NCI-H2227 treated with DMSO at 0.1 percent for 48 hours (cell line): ENCODE measurements at places on chromosomes 13 and 19.

- DNase-seq, result no peak
These were observed 22.3 kb upstream of the ZBTB7A start for GRCh38 chr19:4088975-4089374.

GRCh38 chr13:113794086-113794485 is 35.1 kb downstream of the TMEM255B start:
- DNase-seq, result no peak

DNA sequence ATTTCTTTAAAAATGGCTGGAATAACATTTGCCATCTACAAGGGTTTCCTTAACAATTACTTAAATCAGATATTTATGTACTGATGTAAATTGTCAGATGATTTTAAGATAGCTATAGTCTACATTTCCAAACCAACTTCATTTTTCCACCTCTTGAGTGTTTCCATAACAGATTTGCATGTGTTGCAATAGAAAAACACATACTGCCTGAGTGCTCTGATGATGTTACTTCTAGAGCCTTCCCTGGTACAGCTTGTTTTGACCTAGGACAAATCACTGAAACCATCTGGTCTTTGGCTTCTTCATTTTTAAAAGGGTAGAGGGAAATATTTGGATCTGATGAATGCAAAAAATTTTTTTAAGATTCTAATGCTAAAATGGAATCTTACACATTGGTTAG is 245.9 kb downstream of the PCDH9 start:
- no peak for DNase-seq

- no peak for DNase-seq
These were observed 9.5 kb downstream of the ADAMTSL5 start for GRCh38 chr19:1503089-1503924.

DNA sequence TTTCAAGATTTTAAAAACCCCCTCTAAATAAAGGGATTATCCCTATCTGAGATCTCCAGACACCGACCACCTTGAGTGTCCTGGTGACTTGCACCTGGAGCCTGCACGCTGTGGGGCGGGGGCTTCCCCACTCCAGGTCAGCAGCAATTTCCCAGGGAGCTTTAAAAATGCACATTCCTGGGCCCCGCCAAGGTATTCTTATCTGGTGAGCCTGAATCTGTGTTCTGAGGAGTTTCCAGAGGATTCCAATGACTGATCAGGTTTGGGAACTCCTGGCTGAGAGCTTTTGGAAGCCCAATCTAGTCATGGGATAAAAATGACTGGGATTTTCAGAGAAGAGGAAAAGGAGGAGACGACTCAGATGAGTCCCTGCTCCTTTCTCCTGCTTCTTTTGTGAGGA is 66.1 kb downstream of the FGF9 start:
- no peak for DNase-seq

DNA sequence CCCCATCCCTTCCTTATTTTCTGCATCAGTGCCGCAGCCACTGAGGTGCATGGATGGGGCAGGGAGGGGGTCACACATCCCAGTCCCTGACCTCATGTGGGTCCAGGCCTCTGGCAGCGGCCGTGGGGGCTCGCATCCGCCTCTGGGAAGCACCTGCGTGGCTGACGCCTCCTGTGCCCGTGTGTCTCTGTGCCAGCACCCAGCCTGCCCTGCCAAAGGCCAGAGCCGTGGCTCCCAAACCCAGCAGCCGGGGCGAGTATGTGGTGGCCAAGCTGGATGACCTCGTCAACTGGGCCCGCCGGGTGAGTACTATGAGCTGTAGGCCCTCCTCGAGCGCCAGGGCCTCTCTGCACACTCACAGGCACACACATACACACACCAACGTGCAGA is 4.9 kb downstream of the NDUFS7 start:
- DNase-seq, result no peak

GRCh38 chr13:42119875-42120274 is 71.4 kb downstream of the DGKH start:
- no peak for DNase-seq

DNA sequence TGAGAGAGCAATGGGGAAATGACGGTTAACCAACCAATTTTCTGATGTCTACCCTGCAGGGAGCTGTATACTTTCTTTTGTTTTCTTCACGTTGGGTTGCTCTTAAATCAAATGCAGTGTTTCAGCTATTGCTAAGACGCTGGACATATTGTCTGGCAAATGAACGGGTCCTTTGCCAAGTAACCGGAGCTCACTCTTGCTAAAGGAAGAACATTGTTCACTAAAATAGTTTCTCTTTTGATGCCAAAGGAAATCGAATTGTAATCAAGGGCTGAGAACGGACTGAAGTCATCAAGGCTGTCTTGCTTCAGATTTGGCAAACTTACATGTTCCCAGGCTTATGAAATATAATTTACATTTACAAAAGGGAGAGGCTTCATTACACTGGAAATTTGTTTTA is 142.3 kb upstream of the ARGLU1 start:
- DNase-seq, result no peak

GRCh38 chr13:98706446-98707110 is 45.9 kb downstream of the SLC15A1 start:
- DNase-seq, result no peak

DNA sequence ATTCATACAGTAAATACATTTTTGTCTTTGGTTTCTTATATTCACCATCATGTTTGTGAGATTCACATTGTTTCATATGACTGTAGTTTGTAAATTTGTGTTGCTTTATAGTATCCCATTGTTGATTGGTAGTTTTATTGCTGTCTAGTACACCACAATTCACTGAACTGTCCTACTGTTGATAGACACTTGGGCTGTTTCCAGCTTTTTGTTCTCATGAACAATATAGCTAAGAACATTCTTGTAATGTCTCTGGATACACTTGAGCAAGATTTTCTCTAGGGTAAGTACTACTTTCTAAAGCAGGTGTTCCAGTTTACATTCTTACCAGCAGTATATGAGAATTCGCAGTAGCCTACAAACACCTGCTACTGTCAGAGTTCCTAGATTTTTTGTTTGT is 37.8 kb downstream of the SKA3 start:
- no peak for DNase-seq

- DNase-seq, result no peak
These were observed 431.1 kb downstream of the EFNB2 start for GRCh38 chr13:106104281-106104901.

GRCh38 chr13:110944121-110944967 is 29.5 kb upstream of the ANKRD10 start:
- no peak for DNase-seq

DNA sequence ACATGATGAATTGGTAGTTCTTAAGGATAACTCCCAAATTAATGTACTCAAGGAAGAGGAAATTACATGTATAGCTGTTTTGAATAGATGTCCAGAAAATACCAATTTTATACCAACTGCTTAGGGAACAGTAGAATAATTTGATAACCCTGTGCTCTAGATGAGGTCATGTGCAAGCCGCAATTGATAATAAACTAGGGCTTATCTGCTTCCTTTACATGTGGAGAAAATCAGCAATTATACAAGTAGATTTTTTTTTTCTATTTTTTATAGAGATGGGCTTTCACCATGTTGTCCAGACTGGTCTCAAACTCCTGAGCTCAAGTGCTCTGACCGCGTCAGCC is 9.3 kb downstream of the TPT1 start:
- no peak for DNase-seq

- no peak for DNase-seq
These were observed 31.9 kb downstream of the RFXAP start for GRCh38 chr13:36850790-36851438.

DNA sequence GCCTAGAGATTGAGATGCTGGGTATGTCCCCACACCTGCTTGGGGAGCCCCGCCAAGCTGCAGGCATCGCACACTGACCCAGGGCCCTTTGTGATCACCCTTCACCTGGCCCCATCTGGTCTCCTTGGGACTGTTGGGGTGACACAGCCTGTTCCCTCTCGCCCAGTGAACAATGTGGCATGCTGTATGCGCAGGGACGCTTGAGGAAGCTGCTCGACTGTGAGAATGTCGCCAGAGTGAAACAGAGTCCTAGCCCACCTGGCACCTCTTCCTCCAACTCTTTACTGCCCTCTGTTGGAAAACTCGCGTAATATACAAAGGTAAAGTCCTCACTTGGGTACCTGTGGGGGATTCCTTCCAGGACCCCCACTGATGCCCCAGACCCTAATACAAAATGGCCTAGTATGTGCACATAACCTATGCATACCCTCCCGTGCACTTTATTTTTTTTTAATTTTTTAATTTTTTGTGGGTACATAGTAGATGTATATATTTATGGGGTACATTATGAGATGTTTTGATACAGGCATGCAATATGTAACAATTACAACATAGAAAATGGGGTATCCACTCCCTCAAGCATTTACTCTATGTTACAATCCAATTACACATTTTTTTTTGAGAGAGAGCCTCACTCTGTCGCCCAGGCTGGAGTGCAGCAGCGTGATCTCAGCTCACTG is 9.0 kb downstream of the BLOC1S3 start:
- DNase-seq, result peak; percentile 1

- no peak for DNase-seq
These were observed 53.0 kb upstream of the UQCRFS1 start for GRCh38 chr19:29266001-29266400.

GRCh38 chr13:101486708-101487437 is 34.4 kb downstream of the ITGBL1 start:
- DNase-seq, result no peak

DNA sequence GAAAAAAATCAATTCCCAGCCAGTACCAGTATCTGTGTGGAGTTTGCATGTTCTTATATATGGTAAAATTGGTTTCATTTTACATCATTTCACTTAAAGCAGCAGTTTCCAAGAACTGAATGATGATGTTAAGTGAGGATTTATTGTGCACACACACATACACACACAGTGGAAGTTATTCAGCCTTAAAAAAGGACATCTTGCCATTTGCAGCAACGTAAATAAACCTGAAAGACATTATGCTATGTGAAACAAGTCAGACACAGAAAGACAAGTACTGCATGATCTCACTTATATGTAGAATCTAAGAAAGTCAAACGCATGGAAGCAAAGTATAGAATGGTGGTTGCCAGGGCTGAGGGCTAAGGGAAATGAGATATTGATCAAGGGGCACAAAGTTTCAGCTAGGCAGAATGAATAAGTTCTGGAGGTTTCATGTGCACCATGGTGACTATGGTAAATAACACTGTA is 5.3 kb downstream of the SIGLECL1 start:
- no peak for DNase-seq

DNA sequence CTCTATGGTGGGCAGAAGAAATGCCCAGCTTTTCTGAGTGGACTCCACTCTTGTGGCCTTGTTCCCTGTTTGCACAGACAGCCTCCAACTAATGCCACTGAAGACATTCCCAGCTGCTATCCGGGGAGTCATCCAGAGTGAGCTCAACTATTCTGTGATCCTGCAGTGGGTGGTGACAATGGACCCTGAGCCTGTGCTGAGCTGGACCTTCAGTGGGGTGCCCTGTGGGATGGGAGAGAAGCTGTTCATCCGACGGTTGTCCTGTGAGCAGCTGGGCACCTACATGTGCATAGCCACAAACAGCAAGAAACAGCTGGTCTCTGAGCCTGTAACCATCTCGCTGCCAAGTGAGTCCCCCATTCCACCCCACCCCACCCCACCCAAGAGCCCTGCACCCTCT is 10.3 kb downstream of the IGSF23 start:
- no peak for DNase-seq

DNA sequence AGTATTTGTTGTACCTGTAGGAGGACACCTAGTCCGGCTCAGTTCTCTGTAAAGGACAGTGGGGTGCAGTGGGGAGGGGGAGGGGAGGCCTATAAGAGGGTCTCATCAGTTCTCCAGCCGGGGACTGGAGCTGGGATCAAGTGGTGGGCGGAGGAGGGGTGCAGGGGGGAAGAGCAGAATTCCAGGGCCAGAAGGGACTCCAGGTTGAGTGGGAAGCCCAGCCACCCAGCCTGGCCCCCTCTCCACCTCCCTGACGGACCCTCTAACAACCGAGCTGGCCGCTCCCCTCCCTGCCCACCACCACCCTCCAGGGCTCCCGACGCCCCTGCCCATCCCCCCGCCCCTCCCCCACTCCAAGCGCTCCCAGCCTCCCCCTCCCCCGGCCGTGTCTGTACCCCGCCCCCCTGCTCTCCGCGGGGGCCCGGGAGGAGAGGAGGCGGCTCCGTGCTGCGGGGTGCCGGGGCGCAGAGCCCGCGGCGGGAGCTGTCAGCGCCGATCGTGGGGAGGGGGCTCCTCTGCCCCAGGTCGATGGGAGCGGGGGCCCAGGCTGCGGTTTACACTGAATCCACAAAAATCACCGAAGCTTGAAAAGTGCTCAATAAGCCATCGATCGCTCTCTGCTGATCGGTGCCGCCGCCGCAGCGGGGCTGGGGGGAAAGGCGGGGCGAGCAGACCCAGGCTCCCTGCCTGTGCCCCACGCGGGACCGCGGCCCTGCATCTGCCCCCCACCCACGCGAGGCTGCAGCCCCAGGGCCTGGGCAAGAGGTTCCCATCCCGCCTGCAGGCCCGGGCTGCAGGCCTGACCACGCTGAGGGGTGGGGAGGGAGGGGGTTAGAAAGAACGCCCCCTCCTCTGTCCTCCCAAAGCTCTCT is 34.6 kb upstream of the ONECUT3 start:
- no peak for DNase-seq

GRCh38 chr13:20241593-20241992 is 9.5 kb upstream of the GJB6 start:
- DNase-seq, result no peak

DNA sequence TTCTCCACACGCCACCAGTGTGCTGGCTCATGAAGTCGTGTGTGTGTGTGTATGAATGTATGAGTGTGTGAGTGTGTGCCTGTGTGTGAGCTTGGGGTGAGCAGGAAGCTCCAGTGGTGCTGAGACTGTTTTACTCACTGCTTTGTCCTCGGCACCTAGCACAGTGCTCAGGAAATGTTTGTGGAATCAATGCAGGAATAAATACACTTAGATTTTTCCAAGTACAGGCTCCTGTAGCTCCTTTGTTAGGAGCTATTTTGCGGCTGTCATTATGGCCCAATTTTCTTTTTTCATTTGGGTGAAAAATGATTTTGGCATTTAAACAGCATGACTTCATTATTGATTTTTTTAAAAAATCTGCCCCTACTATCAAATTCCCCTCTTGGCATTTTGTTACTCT is 193.5 kb upstream of the KL start:
- DNase-seq, result peak; percentile 41

DNA sequence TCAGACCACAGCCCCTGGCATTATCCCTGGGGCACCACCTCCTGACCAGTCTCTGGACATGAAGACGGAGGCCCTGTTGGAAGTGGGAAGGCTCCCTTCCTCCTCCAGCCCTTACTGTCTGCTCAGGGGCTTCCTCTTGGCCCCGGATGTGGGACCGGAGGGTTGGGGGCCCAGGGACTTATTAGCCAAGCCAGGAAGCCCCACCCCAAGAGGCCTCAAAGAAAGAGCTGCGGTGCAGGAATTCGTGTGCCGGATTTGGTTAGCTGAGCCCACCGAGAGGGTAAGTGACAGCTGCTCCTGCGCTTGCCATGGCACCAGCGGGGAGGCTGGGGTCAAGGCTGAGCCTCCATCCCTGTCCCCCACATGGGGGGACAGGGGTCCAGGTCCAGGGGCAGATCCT is at the start of gene RETN:
Gene RETN, plus strand, starts transcription at position 208 of the 400 bp plus-strand sequence. CDS start 278 bp downstream, outside the sequence.
- no peak for DNase-seq

GRCh38 chr13:31115616-31116015 is 46.1 kb downstream of the HSPH1 start:
- DNase-seq, result no peak
